ENCODE measurements at places on chromosomes 4 and X. TPM values are rescaled to one million over a fixed set of nuclear protein-coding genes. Genes with fewer than 3 reads are reported as not detected.

The GPR173 gene
- total RNA-seq = not detected

The CXorf51B gene
- total RNA-seq = not detected

The SPP1 gene
- total RNA-seq = 167 TPM

The POU3F4 gene
- not detected for total RNA-seq

The GYPB gene
- not detected for total RNA-seq

The FAM184B gene
- 0.01 TPM for total RNA-seq

The AMTN gene
- 0.18 TPM for total RNA-seq

The TCEAL6 gene
- total RNA-seq = not detected

The COMMD8 gene
- 10.3 TPM for total RNA-seq

The AKAP14 gene
- not detected for total RNA-seq

The RHOXF1 gene
- total RNA-seq = not detected

The ZXDB gene
- 10.3 TPM for total RNA-seq

The C4orf36 gene
- 1.3 TPM for total RNA-seq

The RAB40A gene
- total RNA-seq = 0.12 TPM

The MSMO1 gene
- 17.1 TPM for total RNA-seq

The SPANXB1 gene
- 1.8 TPM for total RNA-seq

The SORBS2 gene
- 0.89 TPM for total RNA-seq

The SMIM43 gene
- total RNA-seq = 0.33 TPM

The ARAP2 gene
- total RNA-seq = 0.38 TPM

The SMIM9 gene
- not detected for total RNA-seq

The STARD8 gene
- total RNA-seq = 1.6 TPM

The DCX gene
- total RNA-seq = not detected

The FAM149A gene
- 1.6 TPM for total RNA-seq

The SLC9B2 gene
- 7.9 TPM for total RNA-seq

The CASP3 gene
- total RNA-seq = 24.7 TPM

The PGRMC2 gene
- 87.2 TPM for total RNA-seq
